ENCODE measurements at places on chromosomes 4 and X.

DNA sequence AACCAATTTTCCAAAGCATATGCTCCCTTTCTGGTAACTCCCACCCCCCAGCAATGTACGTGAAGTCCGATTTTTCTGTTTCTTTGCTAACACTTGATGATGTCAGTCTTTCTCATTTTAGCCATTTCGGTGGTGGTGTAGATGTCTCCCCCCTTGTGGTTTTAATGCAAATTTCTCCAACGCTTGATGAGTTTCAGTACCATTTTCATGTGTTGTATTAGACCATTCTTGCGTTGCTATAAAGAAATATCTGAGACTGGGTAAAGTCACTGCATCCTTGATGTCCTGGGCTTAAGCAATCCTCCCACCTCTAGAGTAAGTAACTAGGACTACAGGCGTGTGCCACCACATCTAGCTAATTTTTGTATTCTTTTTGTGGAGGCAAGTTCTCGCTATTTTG is 148.4 kb upstream of the VCX3A start:
- DNase-seq, result no peak

DNA sequence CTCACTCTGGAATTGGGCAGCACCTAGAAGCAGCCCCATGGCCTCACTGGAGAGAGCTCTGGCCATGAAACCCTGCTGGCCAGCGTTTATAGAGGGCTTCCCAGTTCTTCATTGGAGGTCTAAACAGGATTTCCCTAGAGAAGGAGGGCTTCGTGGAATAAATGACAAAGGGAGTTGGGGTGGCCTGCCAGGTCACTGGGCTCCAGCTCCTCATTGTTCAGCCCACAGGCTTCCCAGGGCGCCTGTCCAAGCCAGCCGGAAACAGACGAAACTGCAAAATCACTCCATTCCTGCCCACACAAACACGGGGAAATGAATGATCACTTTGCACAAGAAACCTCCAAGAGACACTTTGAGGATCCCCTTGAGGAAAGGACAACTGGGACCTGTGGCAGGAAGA is 189.7 kb downstream of the TSPAN5 start:
- no peak for DNase-seq

DNA sequence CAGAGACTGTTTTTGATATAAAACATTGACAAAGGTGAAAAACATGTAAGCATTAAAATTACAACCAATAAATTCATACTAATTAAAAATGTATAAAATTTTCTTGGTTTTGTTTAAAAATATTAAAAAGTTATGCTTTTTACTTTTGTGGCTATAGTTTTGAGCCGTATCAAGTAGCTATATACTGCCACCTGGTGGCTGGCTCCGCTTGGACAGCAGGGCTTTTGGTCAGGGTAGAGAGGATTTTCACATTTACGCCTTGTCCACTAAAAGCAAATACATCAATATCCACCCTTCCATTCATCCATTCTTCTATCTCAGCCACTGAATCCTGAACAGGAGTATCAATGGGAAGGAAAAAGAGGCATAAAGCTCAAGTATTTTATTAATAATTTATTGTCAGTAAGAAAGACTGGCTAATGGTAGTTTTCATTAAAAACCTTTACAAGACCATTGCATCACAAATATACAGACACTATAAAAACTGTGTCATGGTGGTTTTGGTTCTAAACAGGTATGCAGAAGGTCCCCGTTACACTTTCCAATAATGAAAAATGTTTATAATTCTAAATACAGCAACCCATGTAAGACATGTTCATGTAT is 32.1 kb upstream of the MTNR1A start:
- peak; percentile 38 for DNase-seq

DNA sequence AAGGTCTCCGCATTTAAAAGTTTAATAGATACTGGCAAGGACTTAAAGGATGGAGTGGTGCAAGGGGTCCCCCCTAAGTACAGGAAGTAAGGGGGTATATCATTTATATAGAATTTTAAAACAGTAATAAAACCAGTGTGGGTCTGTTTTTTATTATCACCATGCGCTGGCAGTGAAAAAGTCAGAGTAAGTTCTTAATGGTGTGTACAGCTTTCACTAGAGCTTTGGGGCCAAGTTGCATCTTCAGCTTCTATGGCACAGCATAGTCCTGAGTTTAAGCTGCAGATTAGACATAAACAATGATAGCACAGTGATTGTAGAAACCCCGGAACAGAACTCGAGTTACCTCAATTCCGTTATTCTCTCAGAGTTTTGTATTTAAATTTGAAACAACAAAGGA is 27.6 kb downstream of the RHOH start:
- DNase-seq, result no peak

- DNase-seq, result no peak
Measured at GRCh38 chrX:6666624-6667023, 131.7 kb upstream of the VCX3A start.

GRCh38 chr4:128709268-128709667 is 100.2 kb upstream of the JADE1 start:
- DNase-seq, result no peak

- DNase-seq, result peak; percentile 18
Measured at GRCh38 chr4:181569553-181569952, 673.6 kb upstream of the TENM3 start.

DNA sequence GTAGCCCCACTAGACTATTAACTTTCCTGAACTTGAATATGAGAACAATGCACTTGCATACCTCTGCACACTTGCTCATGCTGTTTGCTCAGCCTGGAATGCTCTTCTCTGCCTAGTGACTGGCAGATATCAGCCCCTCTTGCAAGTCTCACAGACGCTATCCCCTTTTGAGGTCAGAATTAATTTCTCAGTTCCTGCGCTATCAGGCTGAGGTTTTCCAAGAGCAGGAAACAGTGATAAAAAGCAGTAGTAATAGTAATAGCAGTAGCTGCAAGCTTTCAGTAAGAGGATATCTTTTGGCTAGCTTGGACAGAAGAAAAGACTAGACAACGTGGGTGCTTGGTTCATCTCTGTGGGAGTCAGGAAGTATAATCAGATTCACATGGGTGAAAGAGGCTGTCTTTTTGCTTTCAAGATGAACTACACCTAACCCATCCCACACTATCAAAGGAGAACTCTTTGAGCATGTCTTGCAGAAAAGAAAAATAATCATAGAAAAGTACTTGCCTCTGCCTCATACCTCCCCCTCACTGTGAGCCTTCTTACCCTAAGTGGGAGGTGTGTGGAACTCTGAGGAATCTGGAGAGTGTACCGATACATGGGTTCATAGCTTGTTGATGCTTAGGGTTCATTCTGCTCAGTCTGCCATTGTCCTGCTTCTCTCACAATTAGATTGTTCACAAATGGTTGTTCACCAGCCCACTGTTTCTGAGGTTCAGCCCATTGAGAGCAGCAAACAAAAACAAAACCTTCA is 11.3 kb upstream of the DRP2 start:
- DNase-seq, result no peak

- no peak for DNase-seq
Measured at GRCh38 chr4:113744667-113745240, 16.8 kb downstream of the CAMK2D start.

GRCh38 chr4:114077610-114078009 is 98.2 kb upstream of the ARSJ start:
- peak; percentile 51 for DNase-seq

DNA sequence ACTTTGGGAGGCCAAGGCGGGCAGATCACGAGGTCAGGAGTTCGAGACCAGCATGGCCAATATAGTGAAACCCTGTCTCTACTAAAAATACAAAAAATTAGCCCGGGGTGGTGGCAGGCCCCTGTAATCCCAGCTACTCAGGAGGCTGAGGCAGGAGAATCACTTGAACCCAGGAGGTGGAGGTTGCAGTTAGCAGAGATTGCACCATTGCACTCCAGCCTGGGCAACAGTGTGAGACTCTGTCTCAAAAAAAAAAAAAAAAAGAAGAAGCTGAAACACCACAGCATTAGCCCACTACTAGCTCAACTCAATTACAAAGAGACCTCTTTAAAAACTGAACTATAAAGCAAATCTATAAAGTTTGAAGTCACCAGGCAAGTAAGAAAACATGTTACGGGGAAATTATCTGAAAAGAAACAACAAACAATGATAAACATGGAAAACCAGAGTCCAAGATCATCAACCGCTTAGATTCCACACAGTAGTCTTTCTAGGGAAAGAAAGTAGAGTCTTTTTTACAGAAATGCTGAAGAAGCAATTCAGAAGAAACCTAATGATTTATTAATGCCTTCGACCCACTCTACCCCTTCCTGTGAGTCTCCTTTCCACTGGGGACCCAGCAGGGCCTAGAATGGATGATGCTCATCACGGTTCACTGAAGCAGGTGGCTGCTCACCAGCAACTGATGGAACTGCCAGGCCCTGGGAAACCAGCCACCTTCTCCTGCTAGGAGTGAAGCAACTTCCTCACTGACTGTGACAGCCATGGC is 6.6 kb downstream of the SAT1 start:
- DNase-seq, result no peak

DNA sequence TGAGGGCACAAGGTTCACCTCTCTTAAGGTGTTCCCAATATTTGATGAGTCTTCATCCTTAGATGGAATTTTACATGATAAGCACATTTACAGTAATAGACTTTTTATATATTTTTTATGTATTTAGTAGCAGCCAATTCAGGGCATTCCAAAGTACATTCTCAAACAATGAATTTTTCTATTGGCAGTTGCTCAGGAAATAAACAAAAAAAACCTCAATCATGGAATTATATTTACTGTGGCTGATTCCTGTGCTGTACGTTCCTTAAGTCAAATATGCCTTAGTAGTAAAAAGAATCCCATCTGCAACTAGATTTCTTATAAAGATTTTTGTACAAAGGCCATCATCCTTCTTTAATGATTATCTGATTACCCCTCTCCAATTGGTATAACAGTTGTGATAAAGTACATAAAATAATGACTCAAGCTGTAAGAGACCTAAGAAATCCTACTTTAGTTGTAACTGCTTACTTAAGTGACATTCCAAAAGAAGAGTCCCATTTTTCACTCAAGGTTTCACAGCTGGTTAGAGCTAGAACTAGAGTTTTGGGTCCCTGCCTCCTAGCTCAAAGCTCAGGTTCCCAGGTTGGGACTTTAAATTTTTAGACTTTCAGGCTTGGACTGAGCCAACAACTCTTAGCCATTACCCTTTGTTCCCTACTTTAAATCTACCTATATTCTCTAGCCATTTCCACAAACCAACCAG is 152.7 kb downstream of the FHIP1A start:
- no peak for DNase-seq

DNA sequence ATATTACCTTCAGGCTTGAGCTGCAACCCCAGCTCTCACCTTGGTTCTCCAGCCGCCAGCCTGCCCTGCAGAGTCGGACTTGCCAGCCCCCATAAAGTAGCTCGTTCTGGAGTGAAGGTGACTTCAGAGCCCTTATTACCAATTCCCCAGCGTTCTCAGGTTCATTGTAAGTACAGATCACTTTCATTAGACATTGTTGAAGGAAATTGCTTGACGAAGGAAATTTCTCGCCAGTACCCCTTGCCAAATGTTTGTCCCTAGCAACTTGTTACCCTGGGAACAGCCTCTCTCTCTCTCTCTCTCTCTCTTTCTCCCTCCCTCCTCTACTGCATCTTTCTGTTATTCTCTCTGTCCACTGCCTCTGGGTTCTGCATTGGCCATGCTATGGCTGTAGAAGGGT is 153.0 kb downstream of the NWD2 start:
- DNase-seq, result no peak

DNA sequence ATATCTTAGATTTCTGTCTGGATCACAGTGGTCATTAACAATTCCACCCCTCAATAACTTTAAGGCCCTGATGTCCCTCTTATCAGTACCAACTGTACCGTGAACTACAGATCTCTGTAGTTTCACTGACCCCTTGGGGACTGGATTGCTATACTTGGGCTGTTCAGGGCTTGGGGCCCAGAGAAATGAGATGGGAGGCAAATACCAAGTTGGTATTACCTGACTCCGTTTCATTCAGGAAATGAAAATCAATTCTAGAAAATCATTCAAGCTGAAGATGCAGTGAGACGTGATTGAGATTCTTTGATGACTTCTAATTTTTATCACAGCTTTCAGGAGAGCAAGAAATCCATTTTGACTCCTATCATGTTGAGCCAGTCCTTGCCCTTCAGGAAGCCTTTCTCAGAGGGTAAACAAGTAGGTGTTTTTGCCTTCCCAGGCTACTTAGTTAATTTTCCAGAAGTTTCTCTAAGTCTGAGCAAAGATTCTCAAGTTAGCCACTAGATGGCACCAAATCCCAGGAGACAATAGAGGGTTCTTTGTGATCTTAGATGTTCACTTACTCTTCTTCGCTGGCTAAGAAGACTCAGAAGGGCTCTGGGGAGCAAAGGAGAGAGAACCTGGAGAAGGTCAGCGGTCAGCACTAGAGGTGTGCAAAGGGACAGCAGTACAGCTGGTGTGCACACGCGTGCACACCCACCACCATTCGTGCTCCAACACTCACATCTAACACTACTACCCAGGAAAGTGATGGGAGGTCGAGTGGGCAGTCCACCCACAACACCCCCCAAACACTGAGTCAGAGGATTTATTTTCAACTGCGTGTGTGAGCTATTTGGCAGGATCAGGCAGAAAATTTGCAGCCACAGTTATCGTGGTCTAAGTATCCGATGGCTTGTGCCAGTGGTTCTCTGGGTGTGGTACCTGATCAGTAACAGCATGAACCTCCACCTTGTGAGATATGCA is 7.4 kb downstream of the HNRNPH2 start:
- peak; percentile 82 for DNase-seq

DNA sequence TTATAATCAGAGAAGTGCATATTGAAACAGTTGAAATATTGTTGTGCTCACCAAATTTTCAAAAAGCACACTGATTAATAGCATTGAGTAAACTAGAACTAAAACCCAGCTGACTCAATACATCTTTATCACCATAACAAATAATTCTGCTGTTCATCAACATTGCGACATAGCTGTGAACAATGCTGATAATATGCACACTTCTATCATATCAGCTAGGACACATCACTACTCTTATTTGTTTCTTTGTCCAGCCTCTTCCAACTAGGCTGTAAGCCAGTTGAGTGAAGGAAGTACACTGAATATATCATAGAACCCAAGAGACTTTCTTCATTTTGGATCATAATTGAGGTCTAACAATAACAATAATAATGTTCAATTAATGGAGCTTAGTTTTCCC is 349.7 kb downstream of the IQCM start:
- peak; percentile 38 for DNase-seq

GRCh38 chrX:154775419-154776349 is 13.0 kb downstream of the DKC1 start:
- DNase-seq, result no peak

DNA sequence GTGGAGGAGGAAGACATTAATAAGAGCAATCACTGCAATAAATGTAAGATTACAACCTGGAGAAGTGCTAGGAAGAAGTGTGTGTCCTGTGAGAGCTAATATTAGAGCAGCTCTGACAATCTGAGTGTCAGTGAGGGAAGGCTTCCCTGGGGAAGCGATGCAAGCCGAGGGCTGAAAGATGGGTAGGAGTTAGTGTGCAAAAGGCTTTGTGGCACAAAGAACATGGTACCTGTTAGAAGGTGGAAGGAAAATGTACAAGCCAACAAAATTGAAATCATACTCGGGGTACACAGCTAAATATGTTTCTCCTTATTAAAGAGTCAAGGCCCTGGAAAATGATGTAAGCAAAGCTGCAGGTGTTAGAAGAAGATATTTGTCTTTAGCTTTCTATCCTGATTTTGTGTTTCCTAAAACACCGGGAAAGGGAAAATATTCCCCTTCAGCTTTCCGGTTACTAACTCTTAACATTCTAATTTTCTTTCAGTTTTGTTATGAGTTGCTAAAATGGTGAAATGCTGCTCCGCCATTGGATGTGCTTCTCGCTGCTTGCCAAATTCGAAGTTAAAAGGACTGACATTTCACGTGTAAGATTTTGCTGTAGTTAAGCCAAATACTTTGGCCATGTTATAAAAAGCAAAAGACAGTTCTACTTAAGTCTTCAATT is 808 bp downstream of the THAP6 start:
- DNase-seq, result no peak

GRCh38 chr4:25450491-25450901 is 73.4 kb downstream of the ANAPC4 start:
- DNase-seq, result no peak

- DNase-seq, result no peak
Measured at GRCh38 chr4:1305261-1305711, 15.6 kb downstream of the MAEA start.

Data from fibroblast of the conjunctiva (primary cell).